ENCODE measurements at places on chromosomes 3 and 15.

GRCh38 chr15:35958975-35959374, 413.0 kb upstream of the DPH6 start:
- no peak for DNase-seq

GRCh38 chr15:57789225-57789624, 82.7 kb downstream of the POLR2M start:
- DNase-seq = no peak

DNA sequence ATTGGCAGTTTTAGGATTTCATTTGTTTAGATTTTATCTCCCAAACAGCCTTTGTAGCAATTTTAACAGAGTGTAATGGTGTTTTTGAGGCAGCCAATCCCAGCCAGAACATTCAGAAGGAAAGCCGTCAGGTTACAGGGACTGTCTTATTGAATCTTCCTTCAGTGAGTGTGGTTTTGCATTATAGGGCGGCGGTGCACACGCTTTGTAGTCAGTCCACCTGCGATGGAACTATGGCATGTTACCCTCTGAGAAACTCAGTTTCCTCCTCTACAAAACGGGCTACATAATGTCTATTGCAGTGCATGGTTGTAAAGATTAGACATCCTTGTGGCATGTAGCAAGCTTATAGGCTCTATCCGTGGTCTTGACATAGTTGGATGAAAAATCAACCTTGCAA, 1.0 kb downstream of the LRRC28 start:
- no peak for DNase-seq

DNA sequence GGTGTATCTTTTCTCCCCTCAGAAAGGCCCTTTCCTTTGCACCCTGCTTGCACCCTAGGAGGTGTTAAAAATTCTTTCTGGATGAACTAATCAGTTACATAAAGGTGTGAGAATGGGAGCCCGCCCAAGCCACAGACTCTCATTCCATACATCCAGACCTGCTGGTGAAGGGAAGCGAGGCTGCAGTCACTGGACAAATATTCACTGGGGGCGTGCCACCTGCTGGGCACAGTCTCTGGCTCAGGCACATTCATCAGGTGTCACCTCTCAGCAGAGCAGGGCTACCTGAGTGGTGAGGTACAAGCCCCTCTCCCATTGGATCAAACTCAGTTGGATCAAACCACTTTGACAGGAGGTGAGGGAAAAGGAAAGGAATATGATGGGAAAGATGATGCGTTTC, 52.0 kb downstream of the NTRK3 start:
- no peak for DNase-seq

- no peak for DNase-seq
Observed at GRCh38 chr3:161851941-161852566, 355.4 kb downstream of the OTOL1 start.

DNA sequence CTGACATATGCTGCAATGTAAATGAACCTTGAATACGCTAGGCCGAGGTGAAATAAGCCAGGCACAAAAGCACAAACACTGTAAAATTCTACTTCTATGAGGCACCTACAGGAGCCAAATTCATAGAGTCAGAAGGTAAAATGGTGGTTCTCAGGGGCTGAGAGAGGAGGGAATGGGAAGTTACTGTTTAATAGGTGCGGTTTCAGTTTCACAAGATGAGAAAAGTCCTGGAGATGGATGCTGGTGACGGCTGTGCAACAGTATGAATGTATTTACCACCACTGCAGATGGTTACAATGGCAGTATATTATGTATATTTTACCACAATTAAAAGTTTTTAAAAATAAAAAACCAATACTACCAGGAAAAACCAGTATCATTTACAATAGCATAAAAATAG, 4.0 kb downstream of the TNK2 start:
- DNase-seq = no peak
